ENCODE measurements at places on chromosomes 11 and 22.

DNA sequence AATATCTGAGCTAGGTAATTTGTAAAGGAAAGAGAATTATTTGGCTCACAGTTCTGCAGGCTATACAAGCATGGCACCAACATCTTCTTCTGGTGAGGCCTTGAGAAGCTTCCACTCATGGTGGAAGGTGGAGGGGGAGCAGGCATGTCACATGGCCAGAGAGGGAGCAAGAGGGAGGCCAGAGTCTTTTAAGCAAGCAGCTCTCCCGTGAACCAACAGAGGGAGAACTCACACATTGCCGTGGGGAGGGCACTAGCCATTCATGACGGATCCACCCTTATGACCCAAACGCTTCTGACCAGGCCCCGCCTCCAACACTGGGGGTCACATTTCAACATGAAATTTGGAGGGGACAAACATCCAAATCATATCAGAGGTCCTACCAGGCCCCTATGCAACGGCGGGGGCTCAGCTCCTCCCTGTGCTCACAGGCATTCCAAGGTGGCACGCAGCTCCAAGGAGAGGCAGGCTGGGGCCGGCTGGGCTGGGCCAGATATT lies 4.6 kb downstream of the C11orf96 start:
- DNase-seq: no peak

GRCh38 chr11:58058276-58059006 lies 27.7 kb downstream of the OR6Q1 start:
- DNase-seq: peak; percentile 35

GRCh38 chr11:46348566-46349401 lies 1.5 kb downstream of the DGKZ start:
- DNase-seq: peak; percentile 33

GRCh38 chr11:111441443-111441842 lies 62.4 kb upstream of the POU2AF1 start:
- no peak for DNase-seq

GRCh38 chr11:34850334-34850733 lies 65.8 kb downstream of the APIP start:
- no peak for DNase-seq

GRCh38 chr11:126359431-126360048 lies 4.1 kb downstream of the ST3GAL4 start:
- DNase-seq: peak; percentile 83
